HFF-Myc (cell line): ENCODE measurements at places on chromosomes 3 and 15.

- DNase-seq: no peak
Measured at GRCh38 chr15:89768071-89768500, 8.0 kb upstream of the MESP2 start.

DNA sequence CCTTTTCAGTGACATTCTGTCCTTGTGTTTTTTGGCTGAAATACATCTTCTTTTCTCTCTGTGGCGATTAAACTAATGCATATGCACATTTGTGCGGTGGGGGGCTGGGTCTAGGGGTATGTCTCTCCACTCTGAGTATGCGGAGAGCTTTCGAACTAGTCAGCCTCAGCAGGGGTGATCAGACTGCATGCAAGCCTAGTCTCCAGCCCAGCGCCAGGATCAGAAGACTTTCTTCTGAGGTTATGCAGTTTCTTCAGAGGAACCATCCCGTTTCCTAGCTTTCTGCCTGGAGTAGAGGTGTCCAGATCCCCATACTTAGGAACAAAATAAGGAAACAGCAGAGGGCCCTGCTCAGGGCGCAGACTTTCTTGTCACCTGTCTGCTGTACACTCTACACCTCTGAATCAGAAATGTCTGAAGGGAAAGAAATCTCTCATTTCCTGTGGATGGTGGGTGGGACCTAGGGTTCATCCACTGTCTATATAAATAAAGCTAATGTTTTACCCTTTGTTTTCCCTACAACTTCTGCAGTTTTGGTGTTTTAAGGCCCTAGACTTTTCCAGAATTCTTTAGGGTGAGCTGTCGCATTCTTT lies 230.4 kb downstream of the ABHD5 start:
- DNase-seq: no peak

- no peak for DNase-seq
Measured at GRCh38 chr15:35618260-35619188, 72.6 kb upstream of the DPH6 start.

DNA sequence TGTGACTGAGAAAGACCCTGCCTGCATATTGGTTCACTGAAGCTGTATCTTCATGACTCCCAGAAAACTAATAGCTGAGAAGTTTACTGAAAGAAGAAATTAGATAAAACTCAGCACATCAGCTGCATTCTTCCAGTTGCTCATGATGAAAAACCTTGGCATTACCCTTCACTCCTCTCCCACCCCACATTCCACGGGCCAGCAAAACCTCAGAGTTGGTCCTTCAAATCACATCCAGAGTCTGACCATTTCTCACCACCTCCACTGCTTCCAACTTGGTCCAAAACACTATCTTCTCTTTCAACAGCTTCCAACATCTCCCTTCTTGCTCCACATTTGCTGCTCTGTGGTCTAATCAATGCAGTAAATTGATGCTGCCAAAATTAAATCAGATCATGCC lies 97.1 kb downstream of the CD47 start:
- no peak for DNase-seq

- DNase-seq: no peak
Measured at GRCh38 chr3:31462050-31462569, 70.6 kb upstream of the STT3B start.

DNA sequence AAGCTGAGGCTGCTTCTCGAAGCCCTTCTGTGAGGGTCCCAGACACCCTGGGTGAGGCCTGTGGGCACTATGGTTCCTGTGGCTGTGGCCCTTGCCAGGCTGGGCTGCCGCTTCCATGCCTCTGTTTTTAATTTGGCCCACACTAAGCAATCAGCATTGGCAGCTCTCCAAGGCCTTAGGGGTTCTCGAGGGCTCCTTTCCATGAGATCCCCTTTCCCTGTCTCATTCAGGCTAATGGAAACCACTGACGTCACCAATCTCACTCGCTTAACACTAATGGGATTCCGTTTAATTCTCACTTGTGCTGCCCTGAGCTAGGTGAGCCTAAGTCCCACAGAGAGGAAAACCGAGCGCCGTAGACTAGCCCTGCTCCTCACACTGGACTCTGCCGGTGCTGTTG lies 60.2 kb upstream of the RAB6B start:
- no peak for DNase-seq

- no peak for DNase-seq
Measured at GRCh38 chr15:85704720-85705429, 89.8 kb downstream of the KLHL25 start.

- no peak for DNase-seq
Measured at GRCh38 chr15:61175024-61175423, 54.1 kb downstream of the RORA start.

DNA sequence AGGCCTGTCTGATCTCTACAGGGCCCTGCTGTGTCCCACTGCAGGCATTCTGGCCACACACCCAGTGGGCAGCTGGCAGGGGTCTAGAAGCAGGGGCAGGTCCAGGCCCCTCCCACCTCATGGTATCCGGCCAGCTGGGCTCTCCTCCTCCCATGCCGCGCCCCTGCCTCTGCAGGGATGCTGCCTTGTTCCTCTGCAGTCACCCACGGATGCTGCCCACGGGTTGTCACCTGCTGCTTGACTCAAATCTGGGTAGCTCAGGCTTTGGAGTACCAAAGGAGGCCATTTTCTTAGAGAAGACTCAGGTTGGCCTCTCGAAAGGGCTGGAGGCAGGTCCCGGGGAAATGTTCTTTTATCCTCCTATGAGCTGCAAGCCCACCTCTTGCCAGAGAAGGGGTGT lies 25.0 kb downstream of the EFCAB12 start:
- no peak for DNase-seq

- DNase-seq: no peak
Measured at GRCh38 chr3:55988905-55989304, 479.4 kb downstream of the ERC2 start.

- no peak for DNase-seq
Measured at GRCh38 chr3:21188459-21188858, 562.6 kb downstream of the ZNF385D start.

DNA sequence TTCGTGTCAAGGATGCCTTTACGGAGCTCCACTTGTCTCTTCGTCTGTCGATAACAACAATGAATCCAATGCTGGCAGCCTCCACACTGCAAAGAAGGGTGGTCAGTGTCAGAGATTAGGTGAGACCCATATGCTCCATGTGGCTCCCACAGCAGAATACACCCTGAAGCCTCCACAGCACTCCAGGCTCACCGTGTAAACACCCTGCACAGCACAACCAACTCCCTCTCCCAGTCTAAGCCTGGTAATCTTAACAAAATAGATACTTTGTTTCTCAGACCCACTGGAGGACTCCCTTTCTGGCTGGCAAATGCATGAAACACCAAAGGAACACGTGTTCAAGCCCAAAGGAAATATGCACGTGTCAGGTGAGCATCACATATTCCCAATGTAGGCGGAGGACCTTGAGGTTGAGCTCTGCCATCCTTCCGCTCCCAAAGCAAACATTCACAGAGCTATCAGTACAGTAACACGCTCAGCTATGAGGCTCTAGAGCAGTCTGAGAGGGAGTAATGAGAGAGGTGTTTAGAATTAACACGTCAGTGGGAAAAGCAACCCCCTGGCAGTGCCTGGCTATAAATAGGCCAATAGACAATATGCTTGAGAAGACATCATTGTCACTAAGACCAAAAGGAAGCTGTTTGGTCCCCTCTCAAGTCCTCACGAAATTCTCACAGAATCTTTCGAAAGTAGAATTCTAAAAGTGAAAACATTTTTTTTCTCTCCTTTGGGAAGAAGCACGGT lies 86.7 kb downstream of the MCF2L2 start:
- DNase-seq: no peak

GRCh38 chr3:37985637-37986320 lies 4.8 kb upstream of the VILL start:
- no peak for DNase-seq
